ENCODE measurements at places on chromosomes 1 and 21.

DNA sequence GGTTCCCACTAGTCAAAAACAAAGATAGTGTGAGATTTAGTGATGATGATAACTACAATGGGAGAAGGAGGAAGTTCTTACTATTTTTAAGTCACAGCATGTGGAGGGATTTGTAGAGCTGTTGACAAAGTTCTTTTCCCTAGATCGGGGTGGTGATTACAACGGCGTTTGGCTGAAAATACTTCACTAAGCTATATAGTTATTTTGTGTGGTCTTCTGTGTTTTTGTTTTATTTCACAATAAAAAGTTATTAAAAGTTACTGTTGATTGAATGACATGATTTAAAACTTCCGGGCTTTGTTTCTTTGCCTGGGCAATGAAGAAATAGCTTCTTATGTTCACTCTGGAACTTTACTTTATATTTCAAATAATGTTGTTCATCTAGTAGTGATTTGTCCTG lies 47.3 kb upstream of the SSX2IP start:
- no peak for DNase-seq

- no peak for DNase-seq
Measured at GRCh38 chr1:214393086-214393485, 112.1 kb downstream of the SMYD2 start.

- DNase-seq: no peak
Measured at GRCh38 chr1:152623203-152623844, 421 bp upstream of the LCE3A start.

DNA sequence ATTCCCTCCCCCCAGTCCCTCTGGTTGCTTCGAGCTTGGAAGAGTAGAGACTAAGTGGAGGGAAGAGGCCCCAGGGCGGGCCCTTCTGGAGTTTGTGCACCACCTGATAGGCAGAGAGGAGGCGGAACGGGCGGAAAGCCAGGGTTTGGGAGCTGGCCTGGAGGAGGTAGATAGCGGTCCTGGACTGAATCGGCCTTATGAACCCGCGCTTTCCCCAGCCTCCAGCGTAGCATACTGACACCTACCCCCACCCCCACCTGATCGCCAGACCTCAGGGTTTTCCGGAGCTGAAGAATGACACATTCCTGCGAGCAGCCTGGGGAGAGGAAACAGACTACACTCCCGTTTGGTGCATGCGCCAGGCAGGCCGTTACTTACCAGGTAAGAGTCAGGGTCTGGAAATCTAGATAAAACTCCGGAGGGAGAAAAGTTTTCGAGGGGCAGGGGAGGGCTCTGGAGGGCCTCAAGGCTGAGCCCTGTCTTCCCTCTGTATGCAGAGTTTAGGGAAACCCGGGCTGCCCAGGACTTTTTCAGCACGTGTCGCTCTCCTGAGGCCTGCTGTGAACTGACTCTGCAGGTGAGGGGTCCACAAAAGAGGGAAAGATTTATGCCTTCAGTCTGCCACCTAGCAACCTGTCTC lies 705 bp downstream of the UROD start:
- no peak for DNase-seq
